Right atrium auricular region (tissue), 2 donors: ENCODE measurements at places on chromosomes 11 and 22. TPM values are rescaled to one million over a fixed set of nuclear protein-coding genes. Genes with fewer than 3 reads are reported as not detected.

Gene P2RY6
- total RNA-seq, result 1.9 TPM

Gene PLEKHA7
- total RNA-seq, result 18.8 TPM

Gene CYP2D6
- not detected for total RNA-seq

GRCh38 chr11:78876676-78877075 is 302.0 kb upstream of the NARS2 start:
- no peaks in the 10 kb centered on the region for H3K27me3 ChIP-seq
- no peak overlapping the region for H3K4me3 ChIP-seq
- no peak for DNase-seq
- no peak overlapping the region for H3K27ac ChIP-seq
- no peaks in the 10 kb centered on the region for H3K4me1 ChIP-seq

DNA sequence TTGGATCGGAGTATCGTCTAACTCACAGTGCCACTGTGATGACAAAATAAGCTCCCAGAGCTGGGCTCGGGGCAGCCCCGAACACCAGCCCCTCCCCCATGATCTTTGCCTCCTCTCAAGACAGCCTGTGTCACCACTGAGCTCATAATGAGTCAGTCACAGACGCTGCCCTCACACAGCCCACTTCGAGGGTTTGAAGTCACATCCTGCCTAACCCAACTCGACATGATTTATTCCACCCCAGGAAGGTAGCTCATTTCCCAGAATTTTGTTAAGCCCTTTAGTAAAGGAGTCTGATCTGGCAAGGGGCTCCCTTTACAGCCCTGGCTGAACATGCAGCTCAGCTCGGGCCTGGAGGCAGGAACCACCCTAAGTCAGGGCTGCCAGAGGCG is 22.8 kb downstream of the MYH9 start:
- peaks cover 20% of the 10 kb centered on the region for H3K36me3 ChIP-seq
- H3K27ac ChIP-seq, result peak overlapping the region; percentile 85
- H3K4me3 ChIP-seq, result no peak overlapping the region
- no peaks in the 10 kb centered on the region for H3K4me1 ChIP-seq

- H3K4me1 ChIP-seq, result no peaks in the 10 kb centered on the region
- H3K27ac ChIP-seq, result no peak overlapping the region
- H3K4me3 ChIP-seq, result no peak overlapping the region
- no peaks in the 10 kb centered on the region for H3K27me3 ChIP-seq
Measured at GRCh38 chr11:47997063-47998053, 17.0 kb downstream of the PTPRJ start.

- H3K4me1 ChIP-seq, result no peaks in the 10 kb centered on the region
- H3K4me3 ChIP-seq, result no peak overlapping the region
- H3K27me3 ChIP-seq, result no peaks in the 10 kb centered on the region
- DNase-seq, result no peak
- H3K36me3 ChIP-seq, result no peaks in the 10 kb centered on the region
Measured at GRCh38 chr22:19706661-19707151, 7.6 kb upstream of the SEPTIN5 start.

- no peaks in the 10 kb centered on the region for H3K27me3 ChIP-seq
- H3K27ac ChIP-seq, result no peak overlapping the region
- H3K36me3 ChIP-seq, result no peaks in the 10 kb centered on the region
- no peak for DNase-seq
Measured at GRCh38 chr11:92697461-92698312, 271.8 kb upstream of the MTNR1B start.

Gene SYNGR1
- 29.4 TPM for total RNA-seq

GRCh38 chr11:94751786-94752185 is 16.4 kb upstream of the AMOTL1 start:
- no peak overlapping the region for H3K27ac ChIP-seq
- H3K4me1 ChIP-seq, result peaks cover 8% of the 10 kb centered on the region
- no peak for DNase-seq
- H3K36me3 ChIP-seq, result no peaks in the 10 kb centered on the region
- no peaks in the 10 kb centered on the region for H3K27me3 ChIP-seq
- H3K4me3 ChIP-seq, result no peak overlapping the region

Gene ADM2
- total RNA-seq, result 0.08 TPM

- H3K27ac ChIP-seq, result no peak overlapping the region
Measured at GRCh38 chr22:40361100-40361499, 9.3 kb upstream of the SGSM3 start.

GRCh38 chr11:134742956-134743819 is 331.1 kb upstream of the B3GAT1 start:
- H3K27me3 ChIP-seq, result no peaks in the 10 kb centered on the region
- DNase-seq, result no peak
- no peak overlapping the region for H3K4me3 ChIP-seq
- no peaks in the 10 kb centered on the region for H3K36me3 ChIP-seq
- no peaks in the 10 kb centered on the region for H3K4me1 ChIP-seq
- H3K27ac ChIP-seq, result no peak overlapping the region

GRCh38 chr11:93757924-93758865 is 16.7 kb downstream of the C11orf54 start:
- no peaks in the 10 kb centered on the region for H3K4me1 ChIP-seq
- no peak overlapping the region for H3K4me3 ChIP-seq
- H3K27me3 ChIP-seq, result no peaks in the 10 kb centered on the region

Gene RFPL2
- not detected for total RNA-seq

Gene MB
- total RNA-seq, result 6,650 TPM

Gene KRTAP5-9
- total RNA-seq, result not detected

- H3K27ac ChIP-seq, result no peak overlapping the region
- H3K4me1 ChIP-seq, result no peaks in the 10 kb centered on the region
- H3K4me3 ChIP-seq, result no peak overlapping the region
- H3K27me3 ChIP-seq, result no peaks in the 10 kb centered on the region
- H3K36me3 ChIP-seq, result no peaks in the 10 kb centered on the region
Measured at GRCh38 chr11:12128301-12128751, 17.9 kb downstream of the MICAL2 start.

DNA sequence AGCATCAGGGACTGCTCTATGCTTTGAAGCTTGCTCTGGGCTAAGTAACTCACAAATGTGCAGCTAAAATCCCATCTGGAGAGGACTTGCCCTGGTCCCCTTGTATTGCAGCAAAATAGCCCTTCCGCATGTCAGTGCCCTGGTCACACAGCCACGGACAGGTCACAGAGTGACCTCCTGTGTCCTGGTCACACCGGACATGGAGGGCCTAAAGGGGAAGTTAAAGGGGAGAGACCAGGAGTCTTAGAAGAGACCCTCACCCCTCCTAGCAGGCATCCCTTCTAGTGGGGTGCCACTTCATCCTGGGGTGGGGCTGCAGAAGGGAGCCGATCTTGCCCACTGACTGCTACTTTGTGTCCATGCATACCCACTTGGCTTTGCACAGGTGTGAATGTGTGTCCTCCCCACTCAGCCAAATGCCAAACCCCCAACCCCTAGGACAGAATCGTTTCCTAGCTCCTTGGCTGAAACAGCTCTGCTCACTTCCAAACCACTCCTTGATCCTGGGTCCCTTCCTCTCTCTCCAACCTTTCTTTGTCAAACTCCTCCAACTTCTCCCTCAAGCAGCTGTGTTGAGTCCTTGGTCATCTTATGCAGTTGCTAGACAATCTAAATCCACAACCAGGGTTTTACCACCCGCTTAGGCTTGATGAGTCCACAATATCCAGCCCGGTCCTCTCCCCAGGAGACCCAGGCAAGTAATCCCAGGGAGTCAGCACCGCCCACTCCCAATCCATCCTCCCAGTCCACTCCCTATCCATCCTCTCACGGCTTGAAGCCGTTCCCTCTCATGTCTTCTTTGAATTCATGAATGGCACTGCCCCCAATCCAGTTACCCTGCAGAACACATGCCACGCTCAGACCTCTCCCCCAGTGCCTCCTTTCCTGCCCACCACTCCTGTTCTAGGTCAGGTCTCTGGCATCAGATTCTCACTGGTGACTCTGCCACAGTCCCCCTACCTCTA is 3.3 kb upstream of the FXYD6 start:
- H3K27me3 ChIP-seq, result no peaks in the 10 kb centered on the region
- no peaks in the 10 kb centered on the region for H3K36me3 ChIP-seq
- no peak overlapping the region for H3K27ac ChIP-seq
- H3K4me3 ChIP-seq, result no peak overlapping the region
- peak; percentile 36 for DNase-seq

- H3K27ac ChIP-seq, result no peak overlapping the region
- H3K36me3 ChIP-seq, result no peaks in the 10 kb centered on the region
- H3K4me3 ChIP-seq, result no peak overlapping the region
- no peaks in the 10 kb centered on the region for H3K27me3 ChIP-seq
Measured at GRCh38 chr11:74583024-74583624, 9.3 kb upstream of the POLD3 start.

- no peak for DNase-seq
- no peaks in the 10 kb centered on the region for H3K36me3 ChIP-seq
- peak overlapping the region; percentile 11 for H3K4me3 ChIP-seq
Measured at GRCh38 chr11:35380603-35381002, 38.8 kb downstream of the SLC1A2 start.

Gene ADAMTS15
- total RNA-seq, result 21.2 TPM

DNA sequence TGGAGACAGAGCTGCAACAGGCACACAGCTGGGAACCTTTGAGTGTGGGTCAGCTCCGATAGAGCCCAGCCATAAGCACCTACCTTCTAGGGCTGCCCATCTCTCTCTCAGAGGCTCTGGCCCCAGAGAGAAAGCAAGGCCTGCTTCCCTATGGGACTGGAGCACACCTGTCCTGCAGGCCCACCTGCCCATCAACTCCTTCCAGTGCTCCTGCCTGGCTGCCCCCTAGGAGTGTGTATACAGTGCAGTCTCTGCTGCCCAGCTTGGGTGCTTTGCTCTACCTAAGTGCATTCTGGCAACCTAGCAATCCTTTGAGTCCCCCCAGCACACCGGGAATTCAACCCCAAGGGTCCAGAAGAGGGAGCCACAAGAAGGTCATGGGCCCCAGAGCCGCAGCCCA is 21.0 kb downstream of the OR8G5 start:
- no peak overlapping the region for H3K27ac ChIP-seq
- H3K4me1 ChIP-seq, result no peaks in the 10 kb centered on the region
- H3K4me3 ChIP-seq, result no peak overlapping the region
- H3K27me3 ChIP-seq, result no peaks in the 10 kb centered on the region
- H3K36me3 ChIP-seq, result no peaks in the 10 kb centered on the region
- no peak for DNase-seq

DNA sequence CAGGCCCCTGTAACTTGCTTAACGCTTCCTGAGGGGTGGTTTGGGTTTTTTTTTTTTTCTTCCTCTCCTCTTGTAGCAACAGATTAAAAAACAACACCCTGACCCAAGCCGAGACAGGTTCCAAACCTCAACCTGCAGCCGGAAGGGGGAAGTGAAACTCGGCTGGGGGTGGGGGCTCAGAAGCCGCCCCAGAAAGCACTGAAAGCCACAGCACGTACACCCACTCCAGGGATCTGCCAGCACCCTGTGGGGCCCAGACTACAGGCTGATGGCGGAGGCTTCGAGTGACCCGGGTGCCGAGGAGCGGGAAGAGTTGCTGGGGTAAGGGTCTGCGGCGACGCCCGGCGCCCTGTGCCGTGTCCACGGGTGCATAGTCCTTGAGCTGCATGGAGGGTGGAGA is at the start of gene LSP1:
Gene LSP1 (plus strand): TSS at position 208 of the 400 bp plus-strand sequence. CDS start 61 bp downstream, at position 269.
- H3K4me3 ChIP-seq, result peak within 1 kb of the TSS; percentile 11
- no peak within 1 kb of the TSS for H3K27ac ChIP-seq
